ENCODE measurements at places on chromosomes 3 and 15. TPM values are rescaled to one million over a fixed set of nuclear protein-coding genes. Genes with fewer than 3 reads are reported as not detected.

- no peaks in the 10 kb centered on the region for H3K36me3 ChIP-seq
- no peak for DNase-seq
- H3K4me3 ChIP-seq, result peak overlapping the region; percentile 64
- peaks cover 7% of the 10 kb centered on the region for H3K4me1 ChIP-seq
- peak overlapping the region; percentile 98 for H3K27ac ChIP-seq
- H3K27me3 ChIP-seq, result no peaks in the 10 kb centered on the region
Observed at GRCh38 chr15:45586601-45587094, 531 bp upstream of the BLOC1S6 start.

The GPR87 gene
- total RNA-seq, result not detected

GRCh38 chr15:40407330-40407990, 1.9 kb downstream of the IVD start:
- no peaks in the 10 kb centered on the region for H3K36me3 ChIP-seq
- H3K4me1 ChIP-seq, result peaks cover 4% of the 10 kb centered on the region
- H3K27ac ChIP-seq, result no peak overlapping the region
- no peaks in the 10 kb centered on the region for H3K27me3 ChIP-seq

DNA sequence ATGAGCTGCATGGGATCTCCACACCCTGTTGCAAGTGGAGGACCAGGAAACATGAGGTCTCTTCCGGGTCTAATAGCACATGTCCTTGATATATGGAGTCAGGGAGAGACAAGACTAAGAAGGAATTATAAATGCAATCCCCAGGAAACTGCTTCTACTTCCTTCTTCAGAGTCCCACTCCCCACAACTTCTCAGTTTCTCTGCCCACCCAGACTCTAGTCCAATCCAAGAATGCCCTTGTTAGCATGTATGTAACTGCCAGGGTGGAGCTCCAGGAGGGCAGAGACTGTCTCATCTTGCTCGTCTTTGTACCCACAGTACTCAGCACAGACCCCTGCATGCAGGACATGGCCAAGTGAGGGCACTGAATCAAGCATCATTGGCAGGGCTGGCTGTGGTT, 8.3 kb downstream of the DAPK2 start:
- no peak overlapping the region for H3K4me3 ChIP-seq
- H3K27ac ChIP-seq, result no peak overlapping the region
- peaks cover 3% of the 10 kb centered on the region for H3K4me1 ChIP-seq

All from ovary (tissue), 10 donors.